ENCODE measurements at places on chromosomes 4 and X.

DNA sequence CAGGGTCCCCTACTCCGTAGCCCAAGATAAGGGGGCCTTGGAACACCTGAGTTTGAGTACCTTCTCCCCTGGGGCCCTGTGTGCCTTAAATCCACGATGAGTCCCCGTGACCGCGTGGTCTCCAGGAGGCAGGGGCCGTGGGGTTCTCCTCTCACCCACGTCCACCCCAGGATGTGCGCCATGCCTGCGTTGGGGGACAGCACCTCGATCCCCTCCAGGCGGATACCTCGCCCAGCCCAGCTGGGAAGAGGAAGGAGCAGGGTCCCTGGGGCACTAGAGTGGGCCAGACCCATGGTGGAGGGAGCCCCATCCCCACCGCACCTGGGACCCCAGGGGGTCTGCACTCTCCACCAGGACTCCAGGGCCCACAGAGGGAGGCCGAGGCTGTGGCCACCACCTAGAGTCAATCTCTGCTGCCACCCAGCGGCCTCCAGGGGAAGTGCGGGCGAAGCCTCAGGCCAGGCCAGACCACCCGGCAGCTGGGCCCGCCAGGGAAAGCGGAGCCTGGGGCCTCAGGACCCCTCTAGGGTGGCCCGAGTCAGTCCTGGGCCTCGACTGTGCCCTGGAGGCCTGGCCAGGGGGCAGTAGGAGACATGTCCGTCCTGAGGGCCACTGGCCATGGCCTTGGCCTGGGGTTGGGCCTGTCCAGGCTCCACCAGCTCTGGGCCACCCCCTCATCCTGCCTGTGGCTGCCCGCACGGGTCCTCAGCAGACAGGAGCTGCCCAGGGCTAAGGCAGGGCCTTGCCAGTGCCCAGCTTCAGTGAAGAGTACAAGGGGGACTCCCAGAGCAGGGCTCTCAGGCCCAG lies 55.0 kb downstream of the FAM53A start:
- DNase-seq: no peak

GRCh38 chr4:26751004-26751403 lies 109.6 kb upstream of the STIM2 start:
- no peak for DNase-seq

DNA sequence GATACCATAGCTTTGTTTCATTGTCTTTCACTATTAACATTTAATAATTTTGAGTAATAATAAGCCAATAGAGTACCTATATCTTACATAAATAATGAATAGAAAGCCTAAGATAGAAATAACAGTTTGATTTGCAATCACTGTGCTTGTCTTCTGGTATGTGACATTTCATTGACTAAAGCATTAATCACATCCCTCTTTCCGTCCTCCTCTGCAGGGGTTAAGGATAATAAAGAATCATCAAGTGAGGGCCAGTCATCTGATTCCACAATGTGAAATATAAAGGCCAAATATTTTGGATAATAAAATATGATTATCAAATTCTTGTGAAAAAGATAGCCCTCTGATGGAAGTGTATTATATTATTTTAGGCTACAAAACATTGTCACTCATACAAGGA lies 2073.4 kb downstream of the ARAP2 start:
- no peak for DNase-seq

DNA sequence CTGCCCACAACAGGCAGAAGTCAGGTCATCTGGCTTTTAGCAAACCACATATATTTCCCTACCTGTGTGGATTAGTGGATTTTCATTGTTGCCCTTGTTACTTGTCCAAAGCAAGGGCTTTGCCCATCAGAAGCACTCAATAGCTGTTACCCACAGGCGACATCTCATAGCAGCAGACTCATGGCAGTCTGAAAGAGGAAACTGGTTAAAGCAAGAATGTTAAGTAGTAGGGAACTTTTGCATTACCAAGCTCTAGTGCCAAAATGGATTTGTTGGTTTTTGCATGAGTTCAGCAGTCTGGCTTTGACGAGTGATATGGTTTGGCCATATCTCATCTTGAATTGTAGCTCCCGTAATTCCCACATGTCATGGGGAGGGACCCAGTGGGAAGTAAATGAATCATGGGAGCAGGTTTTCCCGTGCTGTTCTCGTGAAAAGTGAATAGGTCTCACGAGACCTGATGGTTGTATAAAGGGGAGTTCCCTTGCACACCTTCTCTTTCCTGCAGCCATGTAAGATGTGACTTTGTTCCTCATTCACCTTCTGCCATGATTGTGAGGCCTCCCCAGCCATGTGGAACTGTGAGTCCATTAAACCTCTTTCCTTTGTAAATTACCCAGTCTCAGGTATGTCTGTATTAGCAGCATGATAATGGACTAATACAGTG lies 107.9 kb downstream of the GPR143 start:
- no peak for DNase-seq

DNA sequence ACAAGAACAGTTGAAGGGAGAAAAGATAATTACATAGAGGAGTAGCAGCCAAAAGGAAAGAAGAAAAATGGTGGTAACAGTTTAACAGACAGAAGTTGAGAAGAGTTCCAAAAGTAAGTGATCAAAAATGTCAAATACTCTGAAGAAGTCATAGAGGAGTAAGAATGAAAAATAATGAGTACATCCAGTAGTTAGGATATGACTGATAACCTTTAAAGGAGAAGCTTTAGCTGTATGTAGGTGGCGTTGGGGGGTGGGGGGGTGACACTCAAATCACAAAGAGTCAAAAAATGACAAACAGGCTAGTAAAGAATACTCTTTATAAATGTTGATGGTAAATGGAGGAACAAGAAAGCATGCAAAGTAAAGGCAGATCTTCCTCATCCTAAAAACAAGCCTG lies 40.6 kb downstream of the RAB33A start:
- DNase-seq: no peak

DNA sequence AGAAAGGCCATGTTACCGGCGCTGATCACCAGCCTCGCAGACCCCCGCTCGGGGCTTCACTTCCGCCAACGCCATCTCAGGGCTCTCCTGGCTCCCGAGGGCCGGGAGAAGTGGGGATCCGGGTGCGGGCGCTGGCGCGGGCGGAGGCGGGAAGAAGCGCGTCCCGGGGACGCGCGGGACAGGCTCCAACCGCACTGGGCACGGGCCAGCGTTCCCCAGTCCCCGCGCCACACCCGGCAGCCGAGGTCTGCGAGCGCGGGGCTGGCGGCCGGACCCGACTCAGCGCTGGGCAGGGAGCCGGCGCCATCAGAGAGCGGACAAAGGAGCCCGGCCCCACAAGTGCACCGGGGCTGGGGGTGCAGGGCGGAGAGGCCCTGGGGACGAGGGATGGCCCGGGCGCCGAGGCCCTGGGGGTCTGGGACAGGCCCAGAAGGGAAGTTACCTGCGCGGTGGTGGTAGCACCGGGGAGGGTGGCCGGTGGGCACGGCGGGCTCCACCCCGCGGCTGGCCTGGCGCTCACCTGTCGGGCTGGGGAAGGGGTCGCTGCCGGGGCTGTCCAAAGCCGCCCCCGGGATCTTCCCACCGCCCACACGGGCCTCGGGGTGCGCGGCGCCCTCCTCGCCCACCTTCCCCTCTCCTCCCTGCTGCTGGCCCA lies 449 bp downstream of the CTPS2 start:
- no peak for DNase-seq

DNA sequence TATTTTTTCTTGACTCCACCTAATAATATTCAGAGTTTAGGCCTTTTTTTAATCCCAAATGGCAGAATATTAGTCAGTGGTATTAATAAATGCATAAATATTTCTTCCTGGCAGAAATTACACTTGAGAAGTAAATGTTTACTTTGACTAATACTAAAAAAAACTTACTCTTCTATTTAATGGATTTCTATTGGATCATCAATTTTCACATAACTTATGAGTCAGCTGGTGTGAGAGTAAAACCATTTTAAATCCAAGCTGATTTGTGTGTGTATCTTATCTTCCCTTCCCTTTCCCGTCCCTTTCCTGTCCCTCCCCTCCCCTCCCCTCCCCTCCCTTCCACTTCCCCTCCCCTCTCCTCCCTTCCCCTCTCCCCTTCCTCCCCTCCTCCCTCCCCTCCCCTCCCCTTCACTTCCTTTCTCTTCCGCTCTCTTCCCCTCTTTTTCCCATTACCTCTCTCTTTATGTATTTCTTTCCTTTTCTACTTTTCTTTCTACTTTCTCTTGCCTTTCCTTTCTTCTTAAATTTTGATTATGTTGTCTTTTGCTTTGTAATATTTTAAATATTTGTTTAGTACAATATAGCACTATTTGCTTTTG lies 630.1 kb upstream of the EPHA5 start:
- no peak for DNase-seq

DNA sequence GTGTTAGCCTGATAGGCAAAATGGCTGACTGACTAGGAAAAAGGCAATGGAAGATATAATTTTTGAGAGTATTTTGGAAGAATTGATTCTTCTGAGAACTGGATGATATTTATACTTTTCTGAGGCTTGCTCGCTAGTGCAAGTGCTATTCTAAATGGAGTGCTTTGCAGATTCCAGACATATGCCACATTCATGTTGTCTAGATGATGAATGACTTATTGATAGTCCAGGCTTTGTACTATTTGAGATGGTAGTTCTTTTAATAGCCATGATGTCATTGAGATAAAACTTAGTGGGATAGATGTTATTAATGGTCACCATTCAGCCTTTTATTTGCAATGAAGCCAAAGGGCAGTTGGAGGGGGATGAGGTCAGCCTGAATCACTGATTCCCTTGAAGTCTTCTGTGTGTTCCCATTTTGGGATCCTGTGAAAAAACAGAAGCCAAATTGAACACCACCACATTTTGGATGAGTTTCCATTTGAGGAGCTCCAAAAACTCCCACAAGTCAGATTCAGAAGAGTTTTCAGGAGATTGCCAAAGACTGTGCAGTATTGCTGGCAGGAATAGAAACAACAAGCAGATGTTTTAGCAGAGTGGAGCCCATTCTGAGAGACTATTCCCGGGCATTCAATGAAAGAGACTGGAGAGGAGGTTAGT lies 184.1 kb downstream of the IL1RAPL2 start:
- no peak for DNase-seq

DNA sequence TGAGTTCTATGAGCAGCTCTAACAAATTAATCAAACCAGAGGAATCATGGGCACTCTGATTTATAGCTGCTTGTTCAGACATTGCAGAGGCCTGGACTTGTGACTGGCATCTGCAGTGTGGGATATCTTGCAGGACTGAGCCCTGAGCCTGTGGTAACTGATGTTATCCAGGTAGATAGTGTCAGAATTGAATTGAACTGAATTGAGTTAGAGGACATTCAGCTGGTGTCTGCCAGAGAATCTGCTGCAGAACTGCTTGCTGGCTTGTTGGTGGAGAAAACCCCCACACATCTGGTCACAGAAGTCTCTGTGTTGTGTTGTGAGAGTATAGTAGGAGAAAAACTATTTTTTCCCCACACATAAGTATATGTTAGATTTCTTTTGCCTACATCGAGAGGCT lies 42.2 kb downstream of the SMIM20 start:
- DNase-seq: no peak

GRCh38 chr4:14269824-14270223 lies 642.3 kb upstream of the BOD1L1 start:
- no peak for DNase-seq

DNA sequence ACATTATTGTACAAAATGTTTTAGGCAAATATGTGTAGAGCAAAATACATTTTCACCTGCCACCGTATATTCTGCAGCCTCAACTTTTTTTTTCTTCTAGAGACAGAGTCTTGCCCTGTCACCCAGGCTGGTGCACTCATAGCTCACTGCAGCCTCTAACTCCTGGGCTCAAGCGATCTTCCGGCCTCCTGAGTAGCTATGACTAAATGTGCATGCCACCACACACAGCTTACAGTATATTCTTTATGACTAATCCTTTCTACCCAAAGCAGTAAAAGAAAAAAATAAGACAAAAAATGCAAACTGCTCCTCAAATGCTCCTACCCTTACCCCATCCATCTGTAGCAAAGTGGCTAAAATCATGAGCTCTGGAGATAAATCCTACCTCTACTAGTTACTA lies 426.3 kb downstream of the KCNIP4 start:
- DNase-seq: no peak

- DNase-seq: no peak
Measured at GRCh38 chr4:138199568-138200235, 42.4 kb downstream of the SLC7A11 start.

- DNase-seq: no peak
Measured at GRCh38 chrX:33909836-33910235, 222.3 kb downstream of the FAM47A start.

- DNase-seq: no peak
Measured at GRCh38 chr4:1718095-1718850, 2.9 kb downstream of the TMEM129 start.

DNA sequence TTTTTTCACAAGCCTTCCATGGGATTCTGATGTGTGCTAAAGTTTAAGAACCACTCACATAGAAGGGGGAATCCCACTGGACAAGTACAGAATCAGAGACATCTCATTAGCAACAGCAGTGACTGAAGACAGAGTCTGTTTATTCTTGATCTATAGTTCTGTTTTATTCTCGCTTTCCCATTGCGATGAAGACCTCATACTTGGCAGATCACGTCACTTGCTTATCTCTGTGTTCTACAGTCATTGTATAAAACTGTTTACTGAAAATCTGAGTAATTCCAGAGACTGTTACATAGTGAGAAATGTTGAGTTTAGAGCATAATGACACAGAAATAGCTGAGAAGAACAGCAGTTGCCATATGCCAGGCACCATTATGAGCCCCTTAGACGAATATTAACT lies 185.5 kb downstream of the PTTG2 start:
- DNase-seq: no peak
